Activated CD4-positive, alpha-beta memory T cell treated with anti-CD3 and anti-CD28 coated beads, Interleukin-2, amount 10 ng/mL, durations not matched to agents 7 days and 5 days (primary cell): ENCODE measurements at places on chromosomes 13 and 19. TPM values are rescaled to one million over a fixed set of nuclear protein-coding genes. Genes with fewer than 3 reads are reported as not detected.

MOB3A gene
- 242 TPM for total RNA-seq

HOMER3 gene
- not detected for total RNA-seq

DNA sequence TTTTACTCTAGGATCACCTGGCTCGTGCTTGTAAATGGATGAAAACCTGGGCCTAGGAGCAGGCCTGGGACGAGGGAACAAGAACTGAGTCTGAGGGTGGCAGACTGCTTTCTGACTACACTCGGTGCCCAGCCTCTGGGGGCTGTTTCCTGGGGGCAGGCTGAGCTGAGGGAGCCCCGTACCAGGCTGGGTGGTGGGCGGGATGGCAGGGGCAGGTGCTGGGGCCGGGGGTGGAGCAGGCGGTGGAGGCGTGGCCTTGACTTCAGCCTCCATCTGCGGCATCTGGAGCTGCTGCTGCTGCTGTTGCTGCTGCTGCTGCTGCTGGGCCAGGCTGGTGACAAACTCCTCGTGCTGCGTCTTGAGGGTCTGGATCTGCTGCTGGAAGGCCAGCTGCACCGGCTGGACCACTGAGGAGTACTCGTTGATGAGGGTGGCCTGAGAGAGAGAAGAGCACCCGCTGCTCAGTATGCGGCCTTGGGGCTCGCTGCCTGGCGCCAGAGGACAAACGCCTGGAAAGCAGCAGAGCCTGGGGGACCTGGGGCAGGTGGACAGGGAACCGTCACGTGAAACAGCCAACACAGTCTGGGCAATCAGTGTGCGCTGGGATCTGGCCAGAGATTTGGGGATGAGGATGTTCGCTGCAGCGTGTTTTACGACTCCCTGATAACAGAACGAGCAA, 12.6 kb downstream of the CHERP start:
- no peaks in the 10 kb centered on the region for H3K27me3 ChIP-seq
- no peaks in the 10 kb centered on the region for H3K4me1 ChIP-seq
- peaks cover 55% of the 10 kb centered on the region for H3K36me3 ChIP-seq
- H3K27ac ChIP-seq, result no peak overlapping the region
- no peak for DNase-seq
- no peak overlapping the region for H3K4me3 ChIP-seq

SHANK1 gene
- not detected for total RNA-seq

- DNase-seq, result peak; percentile 41
- peaks cover 50% of the 10 kb centered on the region for H3K36me3 ChIP-seq
- peaks cover 39% of the 10 kb centered on the region for H3K4me1 ChIP-seq
- peaks cover 2% of the 10 kb centered on the region for H3K27me3 ChIP-seq
- H3K27ac ChIP-seq, result peak overlapping the region; percentile 96
Observed at GRCh38 chr19:39413272-39413910, 922 bp downstream of the PLEKHG2 start.

DNA sequence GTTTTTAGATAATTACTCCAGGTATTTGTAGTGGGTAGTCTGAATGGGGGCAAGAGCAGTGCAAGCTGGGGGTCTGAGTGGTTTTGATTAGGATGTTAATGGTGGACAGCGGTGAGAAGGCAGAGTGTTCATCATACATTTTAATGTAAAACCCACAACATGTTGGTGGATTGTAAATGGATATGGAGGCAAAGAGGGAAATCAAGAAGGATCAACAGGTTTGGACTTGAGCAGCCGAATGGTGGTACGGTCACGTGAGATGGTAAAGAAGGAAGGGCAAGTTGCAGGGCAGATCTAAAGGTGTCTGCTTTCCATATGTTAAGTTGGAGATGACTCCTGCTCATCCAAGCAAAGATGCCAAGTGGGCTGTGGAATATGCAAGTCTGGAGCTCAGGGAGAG, 9.5 kb downstream of the ZNF30 start:
- peaks cover 48% of the 10 kb centered on the region for H3K36me3 ChIP-seq
- H3K27ac ChIP-seq, result no peak overlapping the region
- H3K4me1 ChIP-seq, result no peaks in the 10 kb centered on the region
- no peak for DNase-seq
- no peaks in the 10 kb centered on the region for H3K27me3 ChIP-seq
- H3K4me3 ChIP-seq, result no peak overlapping the region

ZNF701 gene
- total RNA-seq, result 30.5 TPM

GRIK5 gene
- 0.68 TPM for total RNA-seq

GRCh38 chr19:29940971-29941585, 961 bp upstream of the URI1 start:
- peaks cover 1% of the 10 kb centered on the region for H3K27me3 ChIP-seq
- H3K36me3 ChIP-seq, result peaks cover 14% of the 10 kb centered on the region
- no peak overlapping the region for H3K27ac ChIP-seq
- peak overlapping the region; percentile 68 for H3K4me3 ChIP-seq

DNA sequence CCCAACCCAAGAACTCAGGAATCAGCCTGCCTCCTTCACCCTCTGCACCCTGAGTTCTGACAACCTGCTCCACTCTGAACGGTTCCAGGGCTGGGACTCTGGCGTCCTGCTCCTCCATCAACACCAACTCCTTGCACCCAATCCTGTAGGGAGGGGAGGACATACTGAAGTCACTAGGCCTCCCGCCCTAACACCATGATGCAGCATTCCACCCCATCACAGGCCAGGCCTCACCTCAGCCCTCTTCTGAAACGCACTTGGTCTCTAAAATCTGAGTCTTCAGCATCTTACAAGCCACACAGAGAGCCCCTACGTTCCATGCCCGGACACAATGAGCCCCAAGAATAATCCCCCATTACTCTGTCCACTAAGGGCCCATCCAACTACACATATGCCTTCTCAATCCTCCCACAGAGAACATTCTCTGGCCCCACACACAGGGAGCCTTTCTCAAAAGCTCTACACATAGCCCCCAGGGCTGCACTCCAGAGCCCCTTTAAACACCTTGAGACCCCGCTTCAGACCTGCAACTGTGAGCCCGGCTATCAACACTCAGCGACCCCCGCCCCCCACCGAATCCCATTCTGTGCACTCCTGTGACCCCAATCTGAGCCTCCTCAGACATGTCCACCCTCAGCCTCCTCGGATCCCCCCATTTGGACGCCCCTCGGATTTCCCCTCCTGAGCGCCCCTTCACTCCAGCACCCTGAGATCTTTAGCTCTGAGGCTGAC, 567 bp downstream of the ALKBH6 start:
- H3K4me3 ChIP-seq, result peak overlapping the region; percentile 93
- no peak for DNase-seq
- H3K27me3 ChIP-seq, result no peaks in the 10 kb centered on the region
- H3K4me1 ChIP-seq, result peaks cover 48% of the 10 kb centered on the region
- peaks cover 12% of the 10 kb centered on the region for H3K36me3 ChIP-seq

GRCh38 chr13:107360010-107360409, 792.1 kb upstream of the ARGLU1 start:
- H3K4me3 ChIP-seq, result no peak overlapping the region
- H3K27ac ChIP-seq, result no peak overlapping the region
- H3K27me3 ChIP-seq, result no peaks in the 10 kb centered on the region
- no peak for DNase-seq
- H3K4me1 ChIP-seq, result no peaks in the 10 kb centered on the region

ZNF154 gene
- total RNA-seq, result 0.70 TPM

- no peaks in the 10 kb centered on the region for H3K36me3 ChIP-seq
- H3K27me3 ChIP-seq, result no peaks in the 10 kb centered on the region
- no peaks in the 10 kb centered on the region for H3K4me1 ChIP-seq
- DNase-seq, result no peak
- no peak overlapping the region for H3K27ac ChIP-seq
Observed at GRCh38 chr19:50501568-50502475, 9.2 kb downstream of the JOSD2 start.

LGALS14 gene
- 0.90 TPM for total RNA-seq
